Caco-2 (cell line): ENCODE measurements at places on chromosomes 1 and 21.
A peak's percentile ranks its signal among the peaks of the same experiment; 100 is the strongest.

DNA sequence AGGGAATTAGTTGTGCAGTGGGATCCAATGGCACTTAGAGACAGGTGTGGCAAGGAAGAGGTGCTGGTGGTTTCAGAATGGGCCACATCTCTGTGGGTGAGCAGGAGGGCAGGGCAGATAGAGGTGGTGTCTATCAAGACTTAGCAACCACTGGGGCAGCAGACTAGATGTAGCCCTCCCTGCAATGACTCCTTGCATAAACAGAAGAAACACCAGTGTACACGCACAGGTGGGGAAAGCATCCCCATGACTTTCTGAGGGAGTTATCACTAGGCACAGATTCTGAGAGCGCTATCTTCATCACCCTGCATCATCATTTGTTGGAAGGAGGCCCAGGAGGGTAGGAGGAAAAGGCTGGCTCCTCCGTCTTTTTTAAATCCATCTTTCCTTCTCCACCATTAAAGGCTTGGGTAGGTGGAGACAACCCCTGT, 58.4 kb downstream of the PLXNA2 start:
- no peak overlapping the region for H3K27ac ChIP-seq
- H3K36me3 ChIP-seq = no peaks in the 10 kb centered on the region
- DNase-seq = no peak

DNA sequence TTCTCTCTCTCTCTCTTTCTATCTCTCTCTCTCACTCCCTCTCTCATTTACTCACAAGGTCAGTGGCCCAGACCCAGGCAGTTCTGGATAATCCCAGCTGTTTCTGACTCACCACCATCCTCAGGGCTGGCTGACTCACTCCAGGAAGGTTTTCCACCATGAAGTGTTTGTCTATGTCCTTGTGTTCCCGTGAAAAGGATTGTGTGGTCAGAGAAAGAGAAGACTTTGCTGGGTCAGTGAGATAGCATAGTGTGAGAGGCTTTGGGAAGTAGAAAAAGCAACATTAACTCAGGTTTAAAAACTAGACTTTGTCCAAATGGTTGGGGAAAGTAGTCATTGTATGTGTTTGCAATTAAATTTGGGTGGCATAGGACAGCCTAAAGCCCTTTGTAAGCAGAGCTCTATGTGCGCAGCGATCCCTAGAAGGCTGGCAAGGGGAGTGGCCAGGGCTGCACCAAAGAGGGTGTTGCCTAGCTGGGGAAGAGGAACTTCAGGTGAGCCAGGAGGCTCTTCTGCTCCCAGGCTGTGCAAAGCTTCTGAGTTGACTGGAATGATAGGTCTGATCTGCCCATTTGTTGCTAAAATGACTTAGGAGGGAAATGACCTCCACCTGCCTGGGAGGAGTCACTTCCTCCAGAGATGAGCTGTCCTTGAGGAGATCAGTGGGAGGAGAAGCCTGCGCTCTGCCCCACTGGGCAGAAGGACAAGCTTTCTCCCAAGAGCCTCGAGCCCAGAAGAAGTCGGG, 4.9 kb upstream of the CAPN2 start:
- H3K36me3 ChIP-seq = no peaks in the 10 kb centered on the region; the same call in 1 of the 2 replicates
- peak; percentile 70 for DNase-seq
- no peaks in the 10 kb centered on the region for H3K27me3 ChIP-seq

GRCh38 chr21:36076878-36077655, 7.2 kb downstream of the CBR1 start:
- H3K27ac ChIP-seq = no peak overlapping the region
- H3K4me1 ChIP-seq = no peaks in the 10 kb centered on the region
- H3K27me3 ChIP-seq = no peaks in the 10 kb centered on the region
- no peak overlapping the region for H3K4me3 ChIP-seq
- no peak for DNase-seq
- H3K36me3 ChIP-seq = no peaks in the 10 kb centered on the region

DNA sequence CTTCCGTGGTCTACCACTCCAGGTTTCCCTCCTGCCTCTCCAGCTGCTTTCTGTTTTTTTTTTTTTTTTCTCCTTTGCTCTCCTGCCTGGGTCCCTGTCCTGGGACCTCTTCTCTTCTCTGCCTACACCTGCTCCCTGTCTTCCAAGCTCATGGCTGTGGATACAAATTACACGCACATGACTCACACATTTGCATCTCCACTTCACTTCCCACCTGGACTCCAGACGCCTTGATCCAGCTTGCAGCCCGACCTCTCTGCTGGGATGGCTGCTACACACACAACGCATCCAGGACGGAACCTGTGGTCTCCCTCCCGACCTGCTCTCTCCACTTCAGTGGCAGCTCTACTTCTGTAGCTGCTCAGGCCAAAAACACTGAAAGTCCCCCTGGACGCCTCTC, 44.4 kb upstream of the B3GALT5 start:
- no peak overlapping the region for H3K27ac ChIP-seq
- H3K27me3 ChIP-seq = no peaks in the 10 kb centered on the region
- no peaks in the 10 kb centered on the region for H3K4me1 ChIP-seq
- DNase-seq = no peak
- no peak overlapping the region for H3K4me3 ChIP-seq

DNA sequence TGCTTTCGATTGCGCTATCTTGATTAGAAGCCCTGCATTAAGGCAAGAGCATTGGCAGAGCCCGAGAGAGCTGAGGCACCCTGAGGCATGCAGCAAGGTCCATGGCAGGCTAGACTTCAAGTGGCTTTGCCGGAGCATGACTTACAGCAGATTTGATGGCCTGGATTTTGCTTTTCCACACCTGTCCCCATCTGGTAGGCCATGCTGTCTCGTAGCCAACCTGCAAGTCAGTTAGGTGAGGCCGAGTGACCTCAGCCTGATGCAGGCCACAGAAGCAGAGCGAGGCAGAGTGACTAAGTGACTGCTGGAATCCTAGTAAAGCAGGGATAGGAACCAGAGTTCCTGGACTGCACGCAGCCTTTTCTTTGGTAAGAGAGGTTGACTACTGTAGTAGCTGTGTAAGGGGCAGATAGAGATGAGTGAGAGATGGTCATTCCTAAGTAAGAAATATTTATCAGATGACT, 148.9 kb downstream of the PBX1 start:
- no peak for DNase-seq
- H3K4me3 ChIP-seq = no peak overlapping the region
- H3K27me3 ChIP-seq = no peaks in the 10 kb centered on the region
- H3K27ac ChIP-seq = no peak overlapping the region
- no peaks in the 10 kb centered on the region; the same call in 1 of the 2 replicates for H3K36me3 ChIP-seq

DNA sequence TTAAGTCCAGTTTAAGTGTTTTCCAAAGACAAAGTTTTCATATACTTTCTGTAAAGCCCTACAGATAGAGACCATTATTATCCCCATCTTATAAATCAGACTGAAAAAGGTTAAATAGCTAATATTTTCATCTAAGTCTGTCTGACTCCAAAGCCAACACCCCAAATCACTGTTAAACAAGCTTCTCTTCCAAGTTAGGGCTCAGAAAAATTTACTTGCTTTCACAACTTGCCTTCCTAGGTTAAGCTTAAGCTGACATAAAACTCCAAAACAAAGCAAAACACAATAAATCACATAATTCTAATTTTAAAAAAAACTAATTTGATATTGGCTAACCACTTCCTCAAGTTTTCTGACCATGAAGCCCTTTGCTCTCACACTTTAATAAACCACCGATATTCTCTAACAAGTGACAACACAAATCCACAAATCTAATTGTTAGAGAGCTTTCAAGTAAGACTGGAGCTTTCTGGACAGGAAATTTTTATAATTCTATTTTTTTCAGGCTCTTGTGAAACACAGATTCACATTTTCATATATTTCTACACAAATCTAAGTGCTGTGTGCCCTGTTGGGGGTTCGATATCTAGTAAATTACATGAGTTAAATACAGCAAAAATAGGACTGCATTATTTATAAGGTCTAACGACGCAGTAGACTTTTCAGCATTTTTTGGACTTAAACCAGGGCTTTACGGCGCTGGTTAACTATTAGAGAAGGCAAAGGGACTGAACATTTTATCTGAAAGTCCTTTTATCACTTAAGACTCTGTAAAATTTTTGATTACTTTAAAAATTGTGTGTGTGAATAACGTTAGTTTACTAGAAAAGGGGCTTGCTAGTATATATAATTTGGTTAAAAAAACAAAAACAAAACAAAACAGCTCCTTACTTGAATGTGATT, 2.1 kb downstream of the GNG12 start:
- H3K27me3 ChIP-seq = no peaks in the 10 kb centered on the region
- peaks cover 3% of the 10 kb centered on the region for H3K4me1 ChIP-seq
- H3K36me3 ChIP-seq = no peaks in the 10 kb centered on the region
- peak overlapping the region; percentile 41 for H3K4me3 ChIP-seq
- no peak for DNase-seq
- H3K27ac ChIP-seq = peak overlapping the region; percentile 79

DNA sequence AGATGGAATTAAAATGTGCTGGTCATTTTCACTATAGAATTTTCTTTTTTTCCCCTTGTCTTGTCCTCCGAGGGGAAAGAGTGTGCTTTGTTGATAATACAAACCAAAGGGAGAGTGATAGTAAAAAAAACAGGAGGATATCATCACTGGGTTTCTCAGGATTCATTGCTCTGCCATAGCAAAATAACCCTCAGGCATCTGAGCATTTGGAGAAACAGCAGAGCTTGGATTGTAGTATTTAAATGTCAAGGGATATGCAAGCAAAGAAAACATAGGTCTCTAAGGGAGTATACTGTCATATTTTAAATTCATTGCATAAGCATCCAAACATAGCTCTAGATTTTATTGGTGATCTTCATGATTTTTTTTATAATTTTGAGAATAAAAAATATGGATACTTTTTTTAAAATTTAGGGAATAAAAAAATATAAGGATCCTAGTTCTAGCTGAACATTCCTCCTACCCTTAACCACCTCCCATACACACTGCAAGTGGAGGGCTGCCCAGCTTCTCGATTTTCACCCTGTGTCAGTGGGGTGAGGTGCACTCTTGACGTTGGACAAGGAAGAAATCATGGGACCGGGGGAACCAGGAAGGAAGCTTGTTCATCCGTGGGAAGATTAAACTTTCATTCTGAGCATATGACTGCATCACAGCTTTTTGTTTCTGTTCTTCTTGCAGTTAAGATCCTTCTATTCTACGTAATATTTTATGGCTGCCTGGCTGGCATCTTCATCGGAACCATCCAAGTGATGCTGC, 4.4 kb downstream of the ATP1B1 start:
- H3K36me3 ChIP-seq = peaks cover 4% of the 10 kb centered on the region; the same call in 1 of the 2 replicates
- H3K4me3 ChIP-seq = peak overlapping the region; percentile 32
- no peak for DNase-seq
- H3K27me3 ChIP-seq = no peaks in the 10 kb centered on the region

- DNase-seq = no peak
- H3K27ac ChIP-seq = no peak overlapping the region
- no peaks in the 10 kb centered on the region for H3K4me1 ChIP-seq
- no peaks in the 10 kb centered on the region for H3K36me3 ChIP-seq
- no peaks in the 10 kb centered on the region for H3K27me3 ChIP-seq
- H3K4me3 ChIP-seq = no peak overlapping the region
Observed at GRCh38 chr1:170927955-170928840, 7.1 kb upstream of the MROH9 start.

DNA sequence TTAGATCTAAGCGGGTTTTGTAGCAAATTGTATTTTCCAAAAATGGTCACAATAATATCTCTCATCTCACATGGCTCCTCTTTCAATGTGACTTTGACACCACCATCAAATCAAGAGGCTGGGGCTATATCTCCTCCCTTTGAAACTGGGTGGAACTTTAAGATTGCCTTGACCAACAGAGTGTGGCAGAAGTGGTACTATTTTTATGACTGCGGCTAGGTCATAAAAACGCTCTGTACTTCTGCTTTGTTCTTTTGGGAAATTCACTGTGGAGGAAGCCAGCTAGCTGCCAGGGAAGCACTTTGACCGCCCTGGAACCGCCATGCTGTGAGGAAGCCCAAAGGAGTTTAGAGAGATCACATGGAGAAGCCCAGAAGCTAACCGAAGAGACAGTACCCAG, 50.7 kb upstream of the ACOT11 start:
- no peaks in the 10 kb centered on the region for H3K27me3 ChIP-seq
- no peak overlapping the region for H3K27ac ChIP-seq
- no peak for DNase-seq
- H3K4me3 ChIP-seq = no peak overlapping the region

DNA sequence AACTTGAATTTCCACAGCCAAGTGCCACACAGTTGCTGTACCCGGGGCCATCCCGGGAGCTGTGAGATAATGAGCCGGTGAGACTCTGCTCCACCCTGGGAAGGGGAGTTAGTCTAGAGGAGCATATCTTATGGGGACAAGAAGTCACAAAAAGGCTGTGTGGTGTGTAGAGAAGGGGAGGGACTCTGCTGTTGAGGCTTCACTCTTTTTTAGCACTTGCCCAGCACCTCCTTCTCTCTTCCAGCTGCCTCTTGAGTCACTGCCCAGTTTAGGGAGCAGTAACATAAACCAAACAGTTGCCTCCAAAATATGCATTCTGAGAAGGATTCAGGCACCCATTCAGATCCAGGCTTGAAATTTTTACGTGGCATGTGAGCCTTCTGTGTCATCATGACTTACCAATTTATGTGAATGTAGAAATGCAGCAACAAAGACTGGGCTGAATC, 744 bp upstream of the WDR26 start:
- H3K27ac ChIP-seq = peak overlapping the region; percentile 94
- peaks cover 34% of the 10 kb centered on the region for H3K4me1 ChIP-seq
- H3K36me3 ChIP-seq = peaks cover 1% of the 10 kb centered on the region; the same call in 1 of the 2 replicates
- DNase-seq = no peak

- H3K36me3 ChIP-seq = no peaks in the 10 kb centered on the region
- DNase-seq = no peak
- H3K27me3 ChIP-seq = no peaks in the 10 kb centered on the region
- no peak overlapping the region for H3K4me3 ChIP-seq
Observed at GRCh38 chr1:103898576-103899345, 149.1 kb downstream of the AMY1C start.

DNA sequence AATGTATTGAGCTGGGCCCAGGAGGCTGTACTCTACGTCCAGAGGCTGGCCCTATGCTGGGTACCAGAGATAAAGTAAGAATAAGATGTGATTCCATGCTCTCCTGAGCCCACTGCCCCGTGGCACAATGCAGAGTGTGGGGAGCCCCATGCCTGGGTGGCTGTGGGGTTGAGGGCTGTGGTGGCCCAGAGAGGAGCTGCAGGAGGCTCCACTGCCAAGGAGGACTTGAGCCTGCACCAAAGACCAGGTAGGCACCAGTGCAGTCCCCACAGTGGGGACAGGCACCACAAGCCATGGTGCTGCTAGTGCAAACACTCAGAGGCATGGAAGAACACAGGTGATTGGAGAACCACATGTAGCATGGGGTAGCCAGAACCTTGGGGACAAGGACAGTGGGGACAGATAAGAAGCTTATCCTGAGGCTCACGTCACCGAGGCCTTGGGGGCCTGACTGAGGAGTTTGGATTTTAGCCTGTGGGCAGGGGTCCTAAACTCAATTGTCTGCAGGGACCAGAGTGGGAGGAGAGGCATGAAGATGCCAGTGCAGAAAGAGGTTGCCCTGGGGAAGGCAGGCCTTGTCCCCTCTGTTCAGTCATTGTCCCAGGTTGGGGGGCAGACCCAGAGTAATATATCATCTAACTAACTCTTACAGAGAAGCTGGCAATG, 21.9 kb upstream of the EPS8L3 start:
- no peak overlapping the region for H3K4me3 ChIP-seq
- no peaks in the 10 kb centered on the region for H3K27me3 ChIP-seq
- H3K4me1 ChIP-seq = no peaks in the 10 kb centered on the region
- no peak for DNase-seq
- H3K27ac ChIP-seq = no peak overlapping the region

GRCh38 chr1:114152089-114152507, 1.6 kb downstream of the SYT6 start:
- no peak for DNase-seq
- no peaks in the 10 kb centered on the region; the same call in 1 of the 2 replicates for H3K27me3 ChIP-seq
- H3K36me3 ChIP-seq = no peaks in the 10 kb centered on the region
